ENCODE measurements at places on chromosomes 7 and 10.

GRCh38 chr7:1900847-1901246 is 230.8 kb downstream of the ELFN1 start:
- no peak for DNase-seq

GRCh38 chr7:35424869-35425495 is 171.1 kb upstream of the TBX20 start:
- peak; percentile 36 for DNase-seq

DNA sequence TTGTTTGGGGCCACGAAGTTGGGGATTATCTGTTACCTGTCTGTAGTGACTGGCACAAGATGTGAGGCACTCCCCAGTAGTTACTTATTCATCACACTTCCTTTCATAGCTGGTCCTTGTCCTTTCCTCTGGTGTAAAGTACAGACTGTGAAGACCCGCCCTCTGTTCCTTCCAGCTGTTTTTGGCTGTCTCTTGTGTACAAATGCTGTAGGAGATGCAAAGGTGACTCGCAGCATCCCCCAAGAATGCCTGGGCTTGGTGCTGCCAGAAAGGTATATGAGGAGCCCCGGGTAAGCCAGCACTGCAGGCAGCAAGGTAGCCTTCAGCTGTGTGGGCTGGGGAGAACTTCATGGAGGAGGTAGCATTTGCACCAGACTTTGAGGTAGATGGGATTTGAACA is 236.6 kb downstream of the EBF3 start:
- DNase-seq = no peak

DNA sequence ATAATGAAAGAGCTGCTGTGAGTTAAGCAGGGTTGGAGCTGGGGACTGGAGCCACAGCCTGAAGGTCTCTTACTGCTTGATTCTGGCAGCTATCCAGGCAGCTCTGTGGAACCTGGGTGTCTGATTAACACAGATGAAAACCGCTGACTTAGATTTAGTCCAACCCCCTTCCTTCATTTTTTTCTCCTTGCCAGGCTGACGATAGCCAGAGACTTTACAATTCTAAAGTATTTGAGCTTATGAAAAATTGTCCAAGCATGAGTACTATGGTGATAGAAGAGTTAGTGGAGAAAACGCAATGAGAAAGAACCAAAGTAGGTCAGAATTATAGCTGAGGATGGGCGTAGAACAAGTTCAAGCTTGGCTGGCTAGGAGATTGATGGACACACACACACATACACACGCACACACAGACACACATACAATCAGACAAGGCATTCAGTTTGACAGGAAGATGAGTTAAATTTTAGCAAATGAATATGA is 13.5 kb upstream of the GPR85 start:
- no peak for DNase-seq

GRCh38 chr10:17454161-17455014 is at the start of gene ST8SIA6:
Gene ST8SIA6 (minus strand): TSS chr10:17454595. CDS start chr10:17454255, 340 bp downstream.
- peak; percentile 48 for DNase-seq

DNA sequence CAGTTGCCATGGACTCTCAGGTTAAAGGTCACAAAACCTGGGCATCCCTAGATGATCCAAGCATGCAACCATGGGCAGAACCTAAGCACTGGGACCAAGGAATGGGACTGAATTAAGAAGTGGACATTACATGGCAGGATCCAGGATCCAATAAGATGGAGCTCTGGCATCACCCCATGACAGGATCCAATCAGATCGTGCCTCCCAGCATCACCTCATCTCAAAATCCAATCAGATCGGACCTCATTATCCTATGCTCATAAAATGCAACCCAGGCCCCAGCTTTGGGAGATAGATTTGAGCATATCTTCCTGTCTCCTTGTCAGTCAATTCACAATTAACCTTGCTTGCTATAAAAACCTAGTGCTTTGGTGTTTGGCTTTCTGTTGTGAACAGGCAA is 616.1 kb downstream of the PARD3 start:
- DNase-seq = no peak

DNA sequence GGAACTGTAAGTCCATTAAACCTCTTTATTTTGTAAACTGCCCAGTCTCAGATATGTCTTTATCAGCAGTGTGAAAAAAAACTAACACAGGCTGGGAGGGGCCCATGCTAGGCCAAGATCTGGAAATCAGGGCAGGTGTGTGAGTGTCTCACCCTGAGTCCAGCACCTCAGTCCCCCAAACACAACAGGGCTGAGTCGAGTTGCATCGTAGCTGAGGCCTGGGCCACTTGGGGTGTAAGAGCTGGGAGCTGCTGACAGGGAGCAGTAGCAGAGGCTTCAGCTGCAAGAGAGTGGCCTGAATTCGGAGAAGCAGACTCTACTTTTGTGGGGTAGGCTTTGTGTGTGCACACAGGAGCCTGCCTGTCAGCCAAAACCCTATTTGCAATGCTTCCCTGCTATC is 553.1 kb downstream of the PTPRN2 start:
- no peak for DNase-seq

DNA sequence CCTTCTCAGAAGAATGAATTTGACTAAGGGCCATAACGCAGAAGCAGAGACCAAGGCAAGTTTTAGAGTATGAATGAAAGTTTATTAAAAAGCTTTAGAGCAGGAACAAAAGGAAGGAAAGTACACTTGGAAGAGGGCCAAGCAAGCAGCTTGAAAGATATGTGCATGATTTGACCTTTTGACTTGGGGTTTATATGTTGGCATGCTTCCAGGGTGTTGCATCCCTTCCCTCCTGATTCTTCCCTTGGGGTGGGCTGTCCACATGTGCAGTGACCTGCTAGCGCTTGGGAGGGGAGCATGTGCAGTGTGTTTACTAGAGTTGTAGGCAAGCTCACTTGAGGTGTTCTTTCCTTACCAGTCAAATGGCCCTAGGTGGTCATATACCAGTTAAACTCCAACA is 37.9 kb upstream of the LRRN3 start:
- DNase-seq = no peak

GRCh38 chr7:148856578-148856881 is 27.6 kb downstream of the EZH2 start:
- DNase-seq = no peak

GRCh38 chr7:15838265-15838664 is 151.8 kb upstream of the MEOX2 start:
- no peak for DNase-seq

GRCh38 chr10:132199268-132199853 is 12.6 kb downstream of the DPYSL4 start:
- DNase-seq = no peak

DNA sequence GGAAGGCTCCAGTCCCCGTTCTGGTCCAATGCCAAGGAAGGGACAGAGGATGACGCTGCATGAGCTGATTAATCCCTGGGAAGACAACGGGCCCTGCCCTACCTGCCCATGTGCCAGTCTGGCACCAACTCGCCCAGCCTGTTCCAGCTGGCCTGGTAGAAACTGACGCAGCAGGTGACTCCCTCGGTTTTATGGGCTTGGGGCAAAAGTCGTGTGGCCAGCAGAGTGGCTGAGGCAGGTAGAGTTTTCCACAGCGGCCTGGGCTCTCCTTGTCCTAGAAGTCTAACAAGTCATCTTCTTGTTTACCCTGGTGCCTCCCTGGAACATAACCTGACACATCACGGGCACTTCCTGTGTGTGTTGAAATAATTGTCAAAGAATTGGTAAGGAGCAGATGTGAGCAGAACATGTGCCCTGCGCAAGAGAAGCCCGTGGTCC is 20.4 kb upstream of the LMTK2 start:
- DNase-seq = no peak

- DNase-seq = no peak
Measured at GRCh38 chr10:3265088-3265487, 92.5 kb upstream of the PITRM1 start.

DNA sequence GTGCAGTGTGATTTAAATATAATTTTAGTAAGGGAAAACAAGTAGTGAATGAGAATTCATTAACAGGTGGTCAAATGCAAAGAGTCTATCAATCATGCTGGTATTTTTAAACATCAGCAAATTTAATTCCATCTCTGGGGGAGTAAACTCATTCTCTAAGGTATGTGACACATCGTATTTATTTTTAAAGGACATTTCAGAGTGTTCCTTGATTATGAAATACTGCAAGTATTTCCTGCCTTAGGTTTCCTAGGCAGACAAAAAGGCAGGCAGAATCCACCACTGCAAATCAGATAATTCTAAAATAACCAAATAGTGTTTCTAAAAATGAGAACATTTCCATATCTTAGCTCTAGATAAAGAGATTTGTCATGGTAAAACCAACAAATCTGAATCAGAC is 193.8 kb downstream of the LRRTM3 start:
- no peak for DNase-seq

DNA sequence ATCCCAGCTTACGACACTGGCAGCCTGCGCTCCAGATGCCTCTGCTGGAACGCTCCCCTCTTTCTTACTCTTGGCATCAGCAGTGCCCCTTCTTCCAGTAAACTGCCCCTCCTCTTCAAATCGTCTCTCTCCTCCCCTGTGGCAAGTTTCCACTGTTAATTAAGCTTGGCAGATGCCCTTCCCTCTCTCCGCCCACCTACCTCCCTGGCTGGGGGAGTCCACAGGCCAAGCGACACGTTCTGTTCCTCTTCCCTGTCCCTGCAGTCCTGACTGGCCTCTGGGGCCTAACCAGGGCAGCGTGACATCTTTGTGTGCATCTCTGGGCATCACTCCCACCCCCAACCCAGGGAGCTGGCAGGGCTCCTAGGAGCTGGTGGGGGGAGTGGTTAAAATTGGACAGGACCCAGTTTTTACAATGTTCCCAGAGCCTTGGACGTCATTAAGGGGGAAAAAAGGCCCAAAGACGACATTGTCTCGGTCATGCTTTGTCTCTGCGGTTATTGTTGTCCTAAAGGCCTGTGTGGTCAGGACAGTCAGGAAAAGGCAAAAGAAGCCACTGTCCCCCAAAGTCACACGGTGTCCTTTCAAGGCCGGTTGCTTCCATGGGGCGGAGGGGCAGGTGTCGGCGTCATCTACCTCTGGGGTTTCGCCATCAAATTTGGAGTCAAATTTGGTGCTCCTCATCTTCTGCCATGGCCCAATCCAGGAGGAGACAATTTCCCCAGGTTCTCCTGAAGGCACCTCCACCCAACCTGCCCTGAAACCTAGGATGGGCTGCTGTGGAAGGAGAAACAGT is 54.2 kb downstream of the DLG5 start:
- DNase-seq = no peak

GRCh38 chr7:77456696-77457095 is 40.5 kb upstream of the GSAP start:
- DNase-seq = no peak

GRCh38 chr10:69335063-69335587 is 56.8 kb downstream of the HK1 start:
- DNase-seq = no peak

GRCh38 chr10:15462253-15462897 is 91.3 kb upstream of the FAM171A1 start:
- no peak for DNase-seq

GRCh38 chr10:13511409-13511808 is 17.4 kb downstream of the BEND7 start:
- no peak for DNase-seq

DNA sequence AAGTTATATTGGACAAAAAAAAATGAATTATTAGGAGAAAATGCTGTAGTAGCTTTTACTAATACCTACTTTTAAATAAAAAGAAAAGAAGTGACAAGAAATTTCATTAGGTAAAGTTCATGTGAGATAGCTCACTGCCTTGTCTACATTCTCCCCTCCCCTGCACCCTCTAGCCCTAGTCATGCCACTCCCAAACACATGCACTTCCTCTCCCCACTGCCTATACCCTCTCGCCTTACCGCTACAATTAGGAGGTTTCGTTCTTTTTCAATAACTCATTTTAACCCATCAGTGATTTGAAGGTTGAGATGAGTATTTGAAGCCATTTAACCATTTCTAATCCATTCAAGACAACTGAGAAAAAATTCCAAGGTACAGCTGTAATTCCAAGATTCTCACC is 75.3 kb downstream of the HIBADH start:
- DNase-seq = no peak

GRCh38 chr10:84296091-84296981 is 32.1 kb upstream of the CCSER2 start:
- no peak for DNase-seq

DNA sequence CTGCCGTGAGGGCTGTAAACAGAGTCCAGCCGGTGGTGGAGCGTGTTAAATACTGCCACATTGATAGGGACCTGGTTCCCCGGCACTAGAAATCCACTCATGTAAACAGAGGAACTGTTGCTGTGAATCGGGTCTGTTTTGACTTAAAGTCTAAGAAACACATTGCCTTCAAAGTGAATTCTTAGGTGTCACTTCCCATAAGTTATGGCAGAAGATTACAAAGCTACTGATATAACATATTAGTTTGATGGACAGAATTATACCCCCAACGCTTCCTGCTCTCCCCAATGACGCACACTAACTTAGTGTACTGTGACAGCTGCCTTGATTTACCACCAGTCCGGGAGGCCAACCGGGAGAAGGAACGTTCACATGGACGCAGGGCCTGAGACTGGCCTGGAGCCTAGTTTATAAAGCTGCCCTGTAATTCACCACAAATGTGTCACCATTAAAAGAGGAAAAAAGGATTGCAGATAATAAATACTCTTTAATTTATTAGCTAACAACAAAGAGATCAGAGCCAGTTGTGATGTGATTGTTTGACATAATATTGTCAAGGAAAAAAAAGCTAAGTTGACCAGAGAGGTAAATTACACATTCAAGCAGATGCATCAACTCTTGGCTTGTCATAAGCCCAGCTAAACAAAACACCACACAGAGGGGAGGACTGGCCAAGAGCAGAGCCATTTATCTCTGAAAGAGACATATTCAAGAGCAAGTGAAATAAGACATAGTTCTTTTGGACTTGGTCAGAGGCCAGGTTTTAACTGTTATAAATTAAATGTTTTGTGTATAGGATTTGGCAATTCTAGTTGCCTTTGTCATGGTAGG is 820.6 kb downstream of the LRMDA start:
- no peak for DNase-seq

- no peak for DNase-seq
Measured at GRCh38 chr10:3825862-3826351, 40.9 kb upstream of the KLF6 start.

DNA sequence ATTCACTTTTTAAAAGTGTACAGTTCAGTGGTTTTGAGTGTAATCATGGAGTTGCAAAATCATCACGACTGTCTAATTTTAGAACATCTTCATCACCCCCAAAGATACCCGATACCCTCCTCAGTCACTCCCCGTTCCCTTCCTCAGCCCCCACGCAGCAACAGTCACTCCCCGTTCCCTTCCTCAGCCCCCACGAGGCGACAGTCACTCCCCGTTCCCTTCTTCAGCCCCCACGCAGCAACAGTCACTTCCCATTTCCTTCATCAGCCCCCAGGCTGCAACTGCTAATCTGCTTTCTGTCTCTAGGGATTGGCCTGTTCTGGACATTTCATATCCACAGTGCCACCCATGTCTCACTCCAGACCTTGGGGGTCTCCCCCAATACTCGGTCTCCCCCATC is 161.6 kb upstream of the PPP2R2D start:
- DNase-seq = no peak

GRCh38 chr7:116618338-116619128 is 53.5 kb upstream of the MET start:
- no peak for DNase-seq

DNA sequence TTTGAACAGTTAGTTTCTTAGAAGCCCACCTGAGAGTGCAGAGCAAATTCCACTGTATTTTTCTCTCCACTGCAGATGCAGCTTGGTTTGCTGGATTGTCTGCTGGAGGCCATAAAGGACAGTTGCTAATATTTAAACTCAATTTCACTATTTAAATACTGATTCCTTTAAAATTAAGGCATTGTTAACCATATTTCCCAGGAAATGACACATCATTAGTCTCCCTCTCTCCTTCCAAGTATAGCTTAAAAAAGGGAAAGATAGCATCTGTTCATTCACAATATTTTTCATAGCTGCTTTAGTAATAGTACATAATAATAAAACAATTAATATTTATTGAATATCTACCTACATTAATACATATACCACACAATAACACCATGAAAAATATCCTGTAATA is 252.9 kb downstream of the HGF start:
- DNase-seq = no peak

- DNase-seq = no peak
Measured at GRCh38 chr10:95279042-95279820, 11.6 kb downstream of the PDLIM1 start.

Data from T-helper 1 cell (primary cell).